ENCODE measurements at places on chromosomes 7 and 10. TPM values are rescaled to one million over a fixed set of nuclear protein-coding genes. Genes with fewer than 3 reads are reported as not detected.

The NOS3 gene
- 0.17 TPM for total RNA-seq

The TSPAN13 gene
- 1.8 TPM for total RNA-seq

The OPALIN gene
- total RNA-seq = not detected

The FAM25G gene
- total RNA-seq = not detected

The AKR1C3 gene
- total RNA-seq = 170 TPM
